ENCODE measurements at places on chromosomes 5 and 9.

GRCh38 chr9:36153746-36154145 is 15.4 kb upstream of the CCIN start:
- no peak for DNase-seq

DNA sequence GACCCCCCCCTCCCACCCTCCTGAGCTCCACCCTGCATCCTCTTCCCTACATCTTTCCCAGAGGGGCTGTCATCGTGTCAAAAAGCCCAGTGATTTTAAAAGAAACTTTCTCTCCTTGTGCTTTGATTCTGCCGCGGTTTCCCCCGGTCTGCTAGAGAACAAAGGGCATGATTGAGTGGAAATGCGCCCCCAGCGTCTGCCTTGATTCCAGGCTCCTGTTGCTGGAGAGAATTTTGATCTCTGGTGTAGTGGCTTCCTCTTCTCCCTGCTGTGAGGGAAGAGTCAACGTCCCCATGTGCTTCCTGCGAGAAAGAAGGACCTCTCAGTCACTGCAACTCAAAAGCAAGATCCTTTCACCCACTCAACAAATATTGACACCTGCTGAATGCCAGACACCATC is 61.9 kb upstream of the RAPGEF1 start:
- DNase-seq: no peak

DNA sequence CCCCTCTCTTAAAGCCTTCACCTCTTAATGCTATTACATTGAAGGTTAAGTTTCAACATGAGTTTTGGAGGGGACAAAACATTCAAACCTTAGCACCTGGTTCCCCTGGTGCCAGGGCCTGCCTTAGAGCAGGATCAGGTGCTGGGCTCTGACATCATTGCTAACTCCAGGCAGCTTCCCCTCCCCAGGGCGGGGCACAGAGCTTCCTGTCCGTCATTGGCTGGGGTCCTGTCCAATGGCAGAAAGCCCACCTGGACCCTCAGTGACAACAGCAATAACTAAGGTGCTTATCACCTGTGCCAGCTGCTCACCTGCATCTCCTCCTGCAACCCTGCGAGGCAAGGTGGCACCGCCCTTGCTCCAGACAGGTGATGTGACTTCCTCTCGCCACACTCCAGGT is 177.4 kb downstream of the NSG2 start:
- DNase-seq: no peak

DNA sequence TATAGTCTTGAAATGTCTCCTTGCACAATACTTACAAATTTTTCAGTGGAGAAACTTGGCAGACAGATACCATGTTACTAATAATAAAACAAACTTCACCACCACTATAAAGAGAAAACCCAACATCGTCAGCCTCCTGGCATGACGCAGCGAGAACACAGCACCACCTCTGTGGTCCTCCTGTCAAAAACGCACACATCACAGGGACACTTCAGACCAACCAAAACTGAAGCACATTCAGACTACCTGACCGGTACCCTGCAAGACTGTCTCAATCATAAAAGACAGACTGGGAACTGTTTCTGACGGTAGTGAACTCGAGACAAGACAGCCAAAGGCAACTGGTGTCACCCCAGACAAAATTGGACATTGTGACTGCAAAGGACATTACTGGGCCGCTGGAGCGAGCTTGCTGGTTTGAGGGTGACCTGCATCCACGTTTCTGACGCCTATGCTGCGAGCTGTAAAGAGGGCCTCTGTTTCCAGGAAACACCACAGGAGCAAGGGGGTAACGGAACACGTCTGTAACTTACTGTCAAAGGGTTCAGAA is 34.4 kb downstream of the NSUN2 start:
- no peak for DNase-seq

GRCh38 chr5:91106842-91107511 is 276.1 kb downstream of the ARRDC3 start:
- no peak for DNase-seq

- no peak for DNase-seq
Measured at GRCh38 chr9:23820451-23821374, 5.3 kb downstream of the ELAVL2 start.

DNA sequence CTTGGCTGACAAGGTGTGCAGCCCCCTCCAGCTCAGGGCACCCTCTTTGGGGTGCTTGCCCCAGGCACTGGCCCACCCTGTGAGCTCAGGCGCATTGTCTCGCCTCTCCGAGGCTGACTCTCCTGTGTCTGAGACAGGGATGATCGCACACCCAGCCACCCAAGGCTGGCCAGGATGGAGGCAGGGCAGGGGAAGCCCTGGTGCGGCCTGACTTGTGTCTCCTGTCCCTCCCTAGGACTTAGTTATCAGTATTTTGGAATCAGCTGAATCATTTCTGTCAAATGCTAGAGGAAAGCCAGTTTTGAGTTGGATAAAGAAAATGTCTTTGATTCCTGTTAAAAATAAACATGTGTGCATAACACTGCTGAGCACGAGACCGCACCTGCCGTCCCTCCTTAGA is 2.5 kb upstream of the DBH start:
- DNase-seq: no peak

DNA sequence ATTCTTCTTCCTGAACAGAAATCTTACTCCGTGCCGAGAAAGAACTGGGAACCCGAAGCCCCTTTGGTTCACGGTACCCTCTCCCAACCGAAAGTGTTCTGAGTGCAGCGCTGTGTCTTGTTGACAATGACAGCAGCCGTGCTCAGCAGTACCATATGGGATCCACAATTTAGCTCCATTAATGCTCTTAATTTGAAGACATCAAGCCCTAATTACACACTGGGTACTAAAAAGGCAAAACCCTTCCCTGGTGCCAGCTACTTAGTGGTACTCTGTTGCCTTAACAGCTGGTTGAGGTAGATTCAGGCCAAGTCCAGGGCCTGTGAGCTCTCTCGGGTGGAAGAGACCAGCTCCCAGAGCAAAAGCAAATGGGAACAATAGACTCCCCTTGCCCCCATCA is 24.5 kb downstream of the DDX31 start:
- DNase-seq: no peak

- no peak for DNase-seq
Measured at GRCh38 chr9:93194641-93195040, 10.7 kb downstream of the WNK2 start.

DNA sequence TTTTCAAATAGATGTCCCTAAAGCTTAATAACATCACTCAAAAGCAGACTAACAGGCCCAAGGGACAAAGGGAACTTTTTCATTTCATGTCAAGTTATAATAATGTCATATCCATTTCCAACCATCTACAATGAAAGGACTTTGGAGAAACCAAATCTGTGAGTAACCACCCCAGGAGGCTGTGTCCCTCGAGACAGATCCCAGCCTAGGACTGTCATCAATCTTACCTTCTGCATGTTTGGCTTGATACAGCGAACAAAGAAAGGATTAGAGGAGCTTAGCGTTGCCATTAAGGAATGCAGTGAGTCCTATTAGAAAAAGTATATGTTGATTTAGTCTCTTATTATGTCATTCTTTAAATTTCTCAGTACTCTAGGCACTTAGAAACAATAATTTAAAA is 137.8 kb upstream of the RETREG1 start:
- DNase-seq: no peak

GRCh38 chr9:38036359-38037084 is 32.5 kb downstream of the SHB start:
- no peak for DNase-seq

GRCh38 chr5:96875791-96876291 is 459 bp upstream of the ERAP2 start:
- DNase-seq: no peak

GRCh38 chr5:14296533-14297331 is 153.6 kb downstream of the TRIO start:
- DNase-seq: no peak

DNA sequence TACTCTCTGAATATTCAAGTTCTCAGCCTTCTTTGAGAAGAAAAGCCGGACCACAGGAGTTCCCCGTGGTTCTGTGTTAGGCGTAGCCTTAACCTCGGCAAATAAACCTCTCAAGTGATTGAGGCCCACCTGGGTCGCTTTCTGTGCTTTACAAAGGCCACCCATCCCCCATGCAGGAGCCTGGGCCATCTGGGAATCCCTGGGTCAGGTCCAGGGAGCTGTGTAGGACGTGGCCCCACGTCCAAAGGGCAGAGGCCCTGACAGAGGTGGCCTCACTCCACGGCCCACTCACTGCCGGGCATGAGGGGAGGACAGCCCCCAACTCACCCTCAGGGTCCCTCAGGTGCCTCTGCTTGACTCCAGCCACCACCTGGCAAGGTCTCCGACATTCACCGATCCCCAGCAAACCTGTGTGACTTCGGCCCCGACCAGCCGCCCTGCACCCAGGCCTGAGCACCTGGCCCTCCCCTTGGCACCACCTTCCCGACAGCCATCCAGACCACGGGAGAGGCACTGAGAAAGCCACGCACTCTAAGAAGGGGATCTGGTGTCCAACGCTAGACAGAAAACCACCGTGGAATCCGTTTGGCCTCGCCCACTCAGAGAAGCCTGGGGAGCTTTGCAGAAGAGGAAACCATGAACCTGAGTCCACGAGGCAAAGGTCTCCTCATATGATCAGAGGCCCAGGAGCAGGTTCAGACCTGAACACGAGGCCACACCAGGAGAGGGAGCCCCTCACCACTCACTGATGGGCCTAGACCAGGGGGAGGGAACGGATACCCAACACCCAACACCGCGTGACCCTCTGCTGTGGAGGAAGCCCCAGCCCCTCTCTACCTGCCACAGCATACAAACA is 4.5 kb downstream of the SLC12A7 start:
- DNase-seq: no peak

DNA sequence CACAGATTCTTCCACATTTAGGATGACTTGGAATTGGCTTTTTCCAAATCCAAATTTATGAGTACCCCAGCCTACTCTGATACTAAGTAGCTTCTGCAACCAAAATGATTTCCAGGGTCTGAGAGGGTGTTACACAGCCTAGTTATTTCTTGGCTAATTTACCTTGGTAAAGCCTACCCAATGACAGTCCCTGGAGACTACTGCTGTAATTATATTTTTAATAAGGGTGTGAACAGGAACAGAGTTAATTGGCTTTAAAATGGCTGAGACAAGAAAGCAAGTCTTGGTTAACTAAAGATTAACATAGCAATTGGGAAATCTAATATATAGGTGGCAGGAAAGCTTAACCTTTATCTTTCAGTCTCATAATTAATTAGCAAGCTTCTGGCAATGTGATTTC is 9.3 kb downstream of the PRLR start:
- no peak for DNase-seq

DNA sequence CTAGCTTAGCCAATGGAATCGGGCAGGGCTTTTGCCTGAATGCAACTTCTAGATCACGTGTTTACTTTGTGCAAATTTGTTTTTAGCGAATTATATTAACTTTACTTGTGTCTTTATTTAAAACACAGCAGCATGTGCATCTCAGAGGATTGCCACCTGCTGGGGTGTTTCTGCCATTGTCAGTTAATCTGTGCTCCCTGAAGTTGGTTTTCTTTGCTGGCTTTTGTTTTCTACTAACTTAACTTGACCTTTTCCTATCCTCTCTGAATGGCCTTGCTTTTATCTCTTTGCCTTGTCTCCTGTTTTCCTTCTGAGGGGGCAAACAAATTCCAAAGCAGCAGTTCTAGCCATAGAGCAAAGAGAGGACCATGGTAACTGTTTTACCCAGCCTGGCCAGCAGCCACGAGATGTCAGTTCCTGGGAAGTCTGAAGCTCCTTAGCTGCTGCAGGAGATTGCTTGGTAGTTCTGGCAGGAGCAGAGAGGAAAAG is 67.6 kb downstream of the ARHGEF28 start:
- no peak for DNase-seq

DNA sequence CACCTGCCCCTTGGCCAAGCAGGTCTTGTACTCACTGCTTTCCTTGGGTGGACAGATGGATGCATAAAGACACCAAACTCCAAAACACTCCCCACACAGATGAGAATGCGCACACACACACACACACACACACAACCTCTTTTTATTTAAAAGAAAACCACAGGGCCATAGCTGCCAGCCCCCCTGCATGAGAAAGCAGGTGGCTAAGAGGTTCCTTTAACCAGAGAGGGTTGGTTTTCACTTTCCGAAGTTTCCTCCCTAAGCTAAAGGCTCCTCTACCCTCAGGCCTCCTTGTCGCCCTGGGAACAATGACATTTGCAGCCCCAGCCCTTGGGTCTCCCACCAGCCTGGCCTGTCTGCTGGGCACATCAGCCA is 11.1 kb downstream of the NR5A1 start:
- no peak for DNase-seq

DNA sequence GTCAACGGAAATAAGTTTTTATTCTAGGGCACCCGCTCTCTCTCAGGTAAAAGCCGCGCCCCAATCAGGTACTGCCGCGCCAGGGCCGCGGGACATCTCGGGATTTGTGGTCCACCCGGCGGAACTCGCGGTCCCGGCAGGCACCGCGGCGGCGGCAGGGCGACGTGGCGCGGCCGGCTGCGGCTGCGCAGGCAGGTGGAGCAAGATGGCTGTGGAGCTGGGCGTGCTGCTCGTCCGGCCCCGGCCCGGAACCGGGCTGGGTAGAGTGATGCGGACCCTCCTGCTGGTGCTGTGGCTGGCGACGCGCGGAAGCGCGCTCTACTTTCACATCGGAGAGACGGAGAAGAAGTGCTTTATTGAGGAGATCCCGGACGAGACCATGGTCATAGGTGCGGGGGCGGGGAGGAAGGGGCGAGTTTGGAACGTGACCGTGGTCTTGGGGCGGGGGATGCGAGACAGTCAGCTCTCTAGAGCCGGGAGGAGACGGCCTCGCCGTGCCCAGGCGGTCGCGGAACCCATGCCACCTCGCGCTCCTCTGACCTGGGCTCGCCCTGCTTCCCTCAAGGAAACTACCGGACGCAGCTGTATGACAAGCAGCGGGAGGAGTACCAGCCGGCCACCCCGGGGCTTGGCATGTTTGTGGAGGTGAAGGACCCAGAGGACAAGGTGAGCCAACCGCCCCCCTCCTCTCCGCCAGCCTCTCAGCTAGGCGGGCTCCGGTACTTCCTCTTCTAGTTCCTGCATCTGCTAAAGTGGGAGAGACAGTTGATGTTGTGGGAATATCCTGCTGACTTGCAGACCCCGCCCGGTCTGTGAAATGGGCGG is at the start of gene TMED9:
Gene TMED9 (plus strand): TSS at position 194 of the 825 bp plus-strand sequence. CDS start 12 bp downstream, at position 206.
- DNase-seq: peak; percentile 53

GRCh38 chr5:161778796-161779195 is 69.1 kb upstream of the GABRA1 start:
- DNase-seq: no peak

DNA sequence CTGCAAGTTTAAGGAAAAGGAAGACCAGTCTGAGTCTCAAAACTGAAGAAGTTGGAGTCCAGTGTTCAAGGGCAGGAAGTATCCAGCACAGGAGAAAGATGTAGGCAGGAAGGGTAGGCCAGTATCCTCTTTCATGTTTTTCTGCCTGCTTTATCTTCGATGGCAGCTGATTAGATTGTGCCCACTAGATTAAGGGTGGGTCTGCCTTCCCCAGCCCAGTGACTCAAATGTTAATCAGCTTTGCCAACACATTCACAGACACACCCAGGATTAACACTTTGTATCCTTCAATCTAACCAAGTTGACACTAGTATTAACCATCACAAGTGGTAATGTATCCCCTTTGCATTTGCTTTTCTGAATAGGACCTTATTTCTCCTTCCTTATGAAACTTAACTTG is 535.9 kb upstream of the FTMT start:
- DNase-seq: no peak

GRCh38 chr5:201672-202071 is 10.4 kb downstream of the LRRC14B start:
- DNase-seq: no peak

- DNase-seq: no peak
Measured at GRCh38 chr5:125245216-125245615, 498.8 kb upstream of the ZNF608 start.
